ENCODE measurements at places on chromosomes 2 and 18.

DNA sequence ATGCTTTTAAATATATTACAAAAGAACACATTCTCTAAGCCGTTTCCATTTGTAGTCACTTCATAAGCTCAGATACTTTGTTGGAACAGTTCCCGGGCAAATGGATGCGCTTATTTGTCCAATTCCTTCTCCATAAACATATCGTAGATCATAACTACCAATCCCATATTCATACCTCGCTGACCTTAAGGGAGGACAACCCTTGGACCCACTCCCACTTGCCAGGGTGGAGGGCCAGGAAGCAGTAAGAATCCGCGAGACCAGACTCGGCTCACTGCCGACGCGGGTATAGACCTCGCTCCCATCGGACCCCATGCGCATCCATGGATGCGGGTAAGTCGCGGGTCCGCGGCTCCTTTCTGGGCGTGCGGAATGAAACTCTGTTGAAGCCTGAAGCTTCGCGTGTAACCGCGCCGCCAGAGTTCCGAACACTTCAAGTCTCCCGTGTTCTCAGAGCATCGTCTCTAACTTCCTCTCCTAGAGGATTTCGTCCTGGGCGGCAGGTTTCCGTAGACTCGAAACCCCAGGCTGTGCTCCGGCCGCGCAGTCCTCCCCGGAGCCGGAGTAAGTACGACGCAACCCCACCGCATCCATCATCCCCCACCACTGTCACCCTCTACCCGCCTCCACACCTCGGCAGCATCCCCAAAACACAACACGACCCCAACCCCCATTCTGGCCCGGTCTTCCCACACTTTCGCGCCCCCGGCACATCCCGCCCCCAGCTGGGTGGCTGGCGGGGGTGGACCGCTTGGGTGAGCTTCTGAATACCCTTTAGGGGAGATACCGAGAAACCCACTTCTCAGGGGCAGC, 1.1 kb downstream of the DSC3 start:
- no peak for DNase-seq

GRCh38 chr2:16138811-16139662, 198.7 kb downstream of the MYCN start:
- no peak for DNase-seq

- DNase-seq = no peak
Observed at GRCh38 chr2:170963386-170963785, 34.3 kb downstream of the GORASP2 start.

- no peak for DNase-seq
Observed at GRCh38 chr2:224946895-224947294, 95.4 kb downstream of the DOCK10 start.

DNA sequence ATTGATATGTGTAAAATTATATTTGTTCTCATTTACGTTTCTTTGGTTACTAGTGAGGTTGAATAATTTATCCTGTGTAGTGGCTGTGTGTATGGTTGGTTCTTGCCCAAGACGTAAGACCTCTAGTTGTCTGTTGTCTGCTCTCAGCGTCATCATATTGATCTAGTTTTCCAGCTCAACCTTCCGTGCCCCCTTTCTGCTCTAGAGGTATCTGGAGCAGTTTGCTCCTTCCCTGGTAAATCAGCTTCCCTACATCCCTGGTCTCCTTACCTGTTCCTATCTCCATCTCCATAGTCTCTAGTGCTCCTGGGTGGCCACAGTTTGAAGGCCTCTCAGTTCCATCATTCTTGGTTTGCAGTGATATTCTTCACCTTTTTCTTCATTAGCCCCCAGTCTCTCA, 1.2 kb downstream of the SMYD5 start:
- DNase-seq = no peak

GRCh38 chr18:23648940-23649607, 13.6 kb downstream of the ANKRD29 start:
- DNase-seq = no peak

Data from NCI-H1694 treated with DMSO at 0.1 percent for 48 hours (cell line).